ENCODE measurements at places on chromosomes 12 and 14.

DNA sequence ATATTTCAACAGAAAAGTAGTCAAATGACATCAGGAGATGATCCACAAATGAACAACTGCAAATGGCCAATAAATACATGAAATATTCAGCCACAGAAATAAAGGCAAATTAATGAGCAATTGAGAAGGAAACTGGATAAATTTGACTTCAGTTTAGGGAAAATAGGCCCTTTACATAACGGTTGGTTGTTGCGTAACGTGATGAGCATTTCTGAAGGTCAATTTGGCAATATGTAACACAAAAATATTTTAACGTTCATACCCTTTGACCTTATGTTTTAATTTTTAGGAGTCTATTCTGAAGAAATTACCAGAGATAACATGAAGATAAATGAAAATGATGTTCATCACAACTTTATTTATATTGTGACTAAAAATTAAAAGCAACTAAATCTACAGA is 14.7 kb upstream of the MSRB3 start:
- no peak for DNase-seq

- DNase-seq, result no peak
Measured at GRCh38 chr12:68236421-68237059, 10.9 kb upstream of the IL26 start.

DNA sequence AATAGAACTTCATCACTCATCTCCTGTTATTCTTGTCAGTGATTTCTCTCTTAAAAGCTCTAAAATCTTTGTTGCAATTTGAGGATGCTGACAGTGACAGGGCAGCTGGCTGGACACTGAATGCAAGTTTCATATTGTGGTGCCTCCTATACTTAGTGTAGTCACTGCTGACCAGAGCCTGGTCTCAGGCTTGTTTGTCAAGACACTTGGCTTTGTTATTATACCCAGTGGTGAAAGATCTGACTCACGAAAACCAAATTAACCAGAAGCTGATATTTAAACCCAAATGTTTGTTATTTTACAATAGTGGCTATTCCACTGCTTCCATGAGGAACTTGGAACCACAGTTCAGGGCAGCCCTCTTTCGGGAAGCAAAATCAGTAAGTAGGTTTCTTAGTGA is 42.8 kb downstream of the RPGRIP1 start:
- no peak for DNase-seq

GRCh38 chr12:102385343-102385742 is 95.0 kb downstream of the IGF1 start:
- no peak for DNase-seq

GRCh38 chr14:30303350-30303749 is 255.6 kb upstream of the G2E3 start:
- no peak for DNase-seq

GRCh38 chr14:89851106-89851505 is 103.4 kb downstream of the EFCAB11 start:
- no peak for DNase-seq

DNA sequence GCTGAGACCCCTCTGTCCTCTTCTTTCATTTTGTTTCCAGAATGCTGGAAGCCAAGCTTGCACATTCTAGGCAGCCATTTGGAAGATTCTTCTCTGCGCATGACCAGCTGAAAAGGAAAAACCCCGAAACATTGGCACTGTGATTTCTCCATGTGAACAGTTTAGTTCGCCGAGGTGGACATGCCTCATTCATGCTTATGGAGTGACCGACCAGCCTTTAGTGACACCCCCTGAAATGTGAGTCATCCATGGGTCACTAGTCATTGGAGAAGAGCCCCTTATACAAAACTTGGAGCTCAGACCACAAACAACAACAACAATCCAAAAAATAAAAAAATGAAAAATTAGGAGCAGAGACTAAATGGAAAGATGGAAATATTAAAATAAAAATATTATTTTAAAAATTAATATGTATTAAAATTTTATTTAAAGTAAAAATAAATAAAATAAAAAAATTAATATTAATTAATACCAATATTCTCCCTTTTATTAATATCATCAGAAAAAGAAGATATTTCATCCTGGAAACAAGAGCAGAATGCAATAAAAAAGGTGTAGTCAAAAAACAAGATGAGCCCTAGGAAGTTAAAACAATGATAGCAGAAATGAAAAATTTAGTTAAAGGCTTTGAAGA is 9.5 kb upstream of the KRT7 start:
- DNase-seq, result no peak

GRCh38 chr12:6948873-6949594 is 2.1 kb upstream of the PTPN6 start:
- no peak for DNase-seq

GRCh38 chr14:55160989-55161388 is 30.4 kb downstream of the DLGAP5 start:
- DNase-seq, result peak; percentile 13

DNA sequence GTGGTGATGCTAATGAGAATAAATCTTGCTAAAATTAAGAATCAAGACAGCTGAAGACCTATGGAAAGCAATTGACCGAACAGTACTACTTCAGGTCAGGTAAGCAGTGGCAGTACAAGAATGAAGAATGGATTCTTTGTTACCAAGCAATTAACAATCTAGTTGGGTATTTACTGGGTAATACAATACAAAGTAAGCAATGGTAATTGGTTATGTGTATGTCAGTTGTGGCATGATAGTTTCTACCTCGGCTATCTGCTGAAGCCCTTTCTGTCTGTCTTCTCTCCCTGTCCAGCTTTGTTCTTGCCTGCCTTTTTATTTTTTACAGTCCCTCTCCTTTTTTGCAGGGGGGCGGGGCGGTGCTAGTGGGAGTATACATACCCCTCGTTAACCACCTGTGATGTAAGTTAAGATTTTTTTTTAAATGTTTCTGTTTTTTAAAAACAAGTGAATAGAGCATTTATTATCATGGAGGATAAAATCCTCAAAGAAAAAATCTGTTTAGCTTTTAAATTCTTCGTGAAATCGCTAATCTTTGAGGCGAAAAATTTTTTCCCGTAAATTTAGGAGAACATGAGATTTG is 75.9 kb downstream of the RCOR1 start:
- no peak for DNase-seq

- DNase-seq, result no peak
Measured at GRCh38 chr12:130953771-130954543, at the start of gene ADGRD1. Gene ADGRD1 (plus strand): TSS chr12:130953907. CDS start chr12:130954466, 559 bp downstream.

- DNase-seq, result no peak
Measured at GRCh38 chr14:104948736-104949031, 24.0 kb downstream of the PLD4 start.

DNA sequence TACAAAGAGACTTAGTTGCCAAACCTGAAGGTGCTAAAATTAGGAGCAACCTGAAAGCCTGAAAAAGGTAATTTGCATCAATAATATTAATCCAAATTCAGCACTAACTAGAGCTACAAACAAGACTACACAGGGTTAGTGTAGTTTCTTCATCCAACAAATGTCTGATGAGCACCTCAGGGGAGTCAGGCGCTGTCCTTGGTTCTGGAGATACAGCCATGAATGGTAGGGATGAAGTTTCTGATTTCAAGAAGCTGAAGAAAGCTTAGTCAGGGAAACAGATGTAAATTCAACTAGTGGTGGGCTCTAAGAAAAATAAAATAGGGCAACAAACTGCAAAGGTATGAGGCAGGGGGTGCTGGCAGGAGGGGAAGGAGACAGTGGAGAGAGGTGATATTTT is 266.3 kb downstream of the GLT1D1 start:
- no peak for DNase-seq

DNA sequence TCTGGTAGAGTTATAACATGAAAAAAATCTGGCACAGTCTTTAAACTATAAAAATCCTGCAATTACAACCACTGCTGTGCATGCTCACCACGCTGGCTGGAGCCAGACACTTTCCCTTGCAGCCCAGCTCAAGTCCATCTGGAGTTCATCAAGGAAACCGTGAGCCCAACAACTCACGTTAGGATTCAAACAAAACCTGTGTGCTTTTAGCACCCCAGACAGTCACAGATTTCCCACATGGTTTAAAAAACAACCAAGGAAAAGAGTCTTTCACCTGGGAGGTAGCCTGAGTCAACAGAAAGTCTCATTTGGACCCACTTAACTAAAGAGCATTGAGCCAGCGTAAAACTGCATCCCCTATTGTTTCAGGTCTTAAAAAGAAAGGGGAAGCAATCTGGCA is 4.7 kb downstream of the LRIG3 start:
- DNase-seq, result peak; percentile 73

GRCh38 chr14:53663709-53664108 is 292.9 kb downstream of the BMP4 start:
- DNase-seq, result no peak

DNA sequence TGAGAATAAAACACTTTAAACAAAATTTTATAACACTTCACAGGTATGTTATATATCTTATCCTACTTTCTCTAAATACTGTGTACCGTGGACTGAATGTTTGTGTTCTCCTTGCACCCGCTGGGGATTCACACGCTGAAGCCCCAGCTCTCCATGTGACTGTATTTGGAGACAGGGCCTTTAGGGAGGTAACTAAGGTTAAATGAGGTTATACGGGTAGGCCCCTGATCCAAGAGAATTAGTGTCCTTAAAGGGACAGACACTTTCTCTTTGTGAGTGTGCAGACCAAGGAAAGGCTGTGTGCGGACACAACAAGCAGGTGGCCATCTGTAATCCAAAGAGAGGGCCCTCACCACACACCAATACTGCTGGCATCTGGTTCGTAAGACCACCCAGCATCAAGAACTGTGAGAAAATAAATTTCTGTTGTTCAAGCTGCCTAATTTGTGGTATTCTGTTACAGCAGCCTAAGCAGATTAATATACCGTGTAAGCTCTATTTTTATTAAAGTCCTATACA is 70.1 kb upstream of the TTC7B start:
- no peak for DNase-seq

DNA sequence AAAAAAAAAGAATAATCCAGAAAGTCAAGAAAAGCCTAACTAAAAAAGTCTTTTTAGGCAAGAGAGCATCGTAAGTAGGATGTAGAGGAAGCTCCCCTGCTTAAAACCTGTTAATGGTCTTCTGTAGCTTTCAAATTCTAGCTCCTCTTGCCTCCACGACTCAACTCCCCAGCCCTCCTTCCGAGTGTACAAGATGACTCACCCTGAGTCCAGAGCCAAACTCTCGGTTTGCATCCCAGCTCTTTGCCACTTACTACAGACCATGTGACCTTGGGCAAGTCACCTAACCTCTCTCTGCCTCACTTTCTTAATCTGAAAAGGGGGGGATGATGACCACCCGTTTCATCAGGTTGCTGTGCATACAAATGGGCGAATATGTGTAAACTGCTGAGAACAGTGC is 460.4 kb downstream of the DPF3 start:
- DNase-seq, result peak; percentile 14

DNA sequence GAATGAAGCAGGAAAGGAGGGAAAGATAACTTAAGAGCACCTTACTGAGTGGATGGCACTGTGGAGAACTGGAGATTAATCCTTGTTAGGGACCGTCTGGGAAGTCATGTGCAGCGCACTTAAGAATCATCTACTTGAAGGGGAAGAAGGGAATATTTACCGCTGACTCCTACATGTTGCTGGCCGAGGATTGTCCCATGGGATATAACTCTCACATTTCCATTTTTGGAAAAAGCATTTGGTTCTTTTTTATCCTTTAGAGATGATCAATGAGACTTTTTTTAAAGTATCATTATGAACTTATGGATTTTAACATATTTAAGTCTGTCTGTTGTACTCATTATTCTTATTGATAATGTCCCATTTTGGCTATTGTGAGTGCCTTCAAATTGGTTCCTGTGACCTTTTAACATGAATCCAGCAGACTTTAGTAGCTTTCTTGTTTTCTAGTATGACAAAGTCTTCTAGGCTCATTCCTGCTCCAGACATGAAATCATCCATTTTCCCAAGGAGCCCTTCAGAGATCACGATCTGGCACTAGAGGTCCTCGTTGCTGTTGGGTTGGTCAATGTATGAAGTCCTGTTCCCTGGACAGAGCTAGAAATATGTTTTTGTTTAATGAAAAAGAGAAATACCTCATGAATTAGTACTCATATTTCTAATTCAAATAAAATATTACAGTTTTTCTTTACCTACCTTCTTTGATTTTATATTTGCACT is 20.2 kb upstream of the FAM234B start:
- no peak for DNase-seq

DNA sequence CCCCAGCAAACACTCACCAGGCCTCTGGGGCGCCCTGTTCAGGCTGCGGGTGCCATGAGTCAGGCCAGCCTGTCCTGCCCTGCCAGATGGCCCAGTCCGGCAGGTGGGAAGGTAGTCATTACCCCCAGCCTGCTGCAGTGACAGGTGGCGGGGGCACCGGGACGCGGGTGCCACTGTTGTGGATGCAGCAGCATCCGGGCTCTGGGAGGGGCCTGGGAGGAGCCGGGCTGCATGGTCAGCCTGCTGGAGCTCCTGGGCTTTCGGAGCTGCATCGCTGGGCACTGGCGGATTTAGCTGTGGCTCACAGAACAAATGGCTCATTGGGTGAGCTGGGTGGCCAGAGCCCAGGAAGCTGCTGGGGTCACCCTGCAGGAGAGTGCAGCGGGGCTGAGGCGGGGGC is 13.5 kb downstream of the CEP170B start:
- DNase-seq, result no peak

Measured in LNCaP clone FGC (cell line).